ENCODE measurements at places on chromosomes 3 and 15.
A peak's percentile ranks its signal among the peaks of the same experiment; 100 is the strongest.

GRCh38 chr3:123688241-123688747 lies 103.4 kb upstream of the HACD2 start:
- DNase-seq: peak; percentile 35

DNA sequence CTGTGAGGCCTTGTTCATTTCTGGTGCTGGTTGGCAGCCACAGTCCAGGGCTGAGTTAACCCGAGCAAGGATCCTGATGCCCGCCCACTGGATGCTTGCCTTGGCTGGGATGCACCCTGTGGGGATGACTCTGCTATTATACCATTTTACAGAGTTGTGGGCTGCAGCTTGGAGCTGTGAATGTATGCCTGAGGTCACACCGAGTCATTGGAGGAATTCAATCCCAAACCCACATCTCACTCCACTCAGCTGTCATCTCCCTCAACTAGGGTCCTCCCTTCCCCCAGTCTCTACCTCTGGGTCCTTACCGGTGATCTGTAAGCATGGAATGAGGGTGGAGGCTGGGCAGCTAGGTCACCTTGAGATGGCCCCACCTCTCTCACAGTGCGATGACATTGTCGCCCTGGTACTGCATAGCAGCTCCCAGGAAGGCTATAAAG lies 22.1 kb downstream of the MAPKAPK3 start:
- no peak for DNase-seq

GRCh38 chr15:84982301-84982920 lies 755 bp downstream of the PDE8A start:
- no peak for DNase-seq

GRCh38 chr3:159911664-159912037 lies 77.0 kb upstream of the IL12A start:
- no peak for DNase-seq

DNA sequence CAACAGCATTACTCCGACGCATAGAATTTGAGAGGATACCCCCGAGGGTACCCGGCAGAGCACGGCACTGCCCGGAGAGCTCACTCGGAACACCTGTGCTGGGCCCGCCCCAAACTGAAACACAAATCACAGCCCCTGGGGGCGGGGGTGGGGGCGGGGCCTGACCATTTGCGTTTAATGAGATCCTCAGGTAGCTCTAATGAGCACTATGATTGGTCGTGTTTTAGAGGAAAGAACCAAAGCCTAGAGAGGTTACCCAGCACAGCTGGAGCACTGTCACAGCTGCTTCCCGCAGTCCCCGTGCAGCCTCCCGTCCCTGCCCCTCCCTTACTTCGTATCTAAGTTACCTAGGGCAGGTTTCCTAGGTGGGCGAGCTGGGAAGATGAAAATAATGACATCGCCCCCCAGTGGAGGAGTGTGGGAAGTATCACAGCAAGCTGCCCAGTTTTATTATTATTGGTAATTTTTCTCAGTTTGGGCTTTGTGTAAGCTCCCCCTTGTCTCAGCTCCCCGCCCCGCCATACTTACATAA lies 187.1 kb downstream of the PDE8A start:
- DNase-seq: no peak

DNA sequence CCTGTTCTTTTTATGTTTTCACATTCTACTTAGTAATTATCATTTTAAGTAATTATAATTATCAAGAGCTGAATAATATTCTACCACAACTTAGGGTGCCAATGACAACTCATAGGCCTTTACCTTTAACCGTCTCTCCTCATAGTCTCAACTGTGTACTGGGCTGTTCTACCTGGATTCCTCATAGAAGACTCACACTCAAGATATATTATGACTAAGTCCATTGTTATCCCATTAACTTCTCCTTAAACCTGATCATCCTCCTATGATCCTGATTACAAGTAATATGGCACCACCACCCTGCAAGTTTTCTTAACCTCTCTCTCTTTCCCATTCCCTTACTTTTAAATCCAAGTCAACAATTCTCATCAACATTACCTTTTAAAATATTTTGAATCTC lies 285.9 kb upstream of the VEPH1 start:
- no peak for DNase-seq

- no peak for DNase-seq
These were observed 103.2 kb downstream of the EPHB1 start for GRCh38 chr3:134898181-134898754.

DNA sequence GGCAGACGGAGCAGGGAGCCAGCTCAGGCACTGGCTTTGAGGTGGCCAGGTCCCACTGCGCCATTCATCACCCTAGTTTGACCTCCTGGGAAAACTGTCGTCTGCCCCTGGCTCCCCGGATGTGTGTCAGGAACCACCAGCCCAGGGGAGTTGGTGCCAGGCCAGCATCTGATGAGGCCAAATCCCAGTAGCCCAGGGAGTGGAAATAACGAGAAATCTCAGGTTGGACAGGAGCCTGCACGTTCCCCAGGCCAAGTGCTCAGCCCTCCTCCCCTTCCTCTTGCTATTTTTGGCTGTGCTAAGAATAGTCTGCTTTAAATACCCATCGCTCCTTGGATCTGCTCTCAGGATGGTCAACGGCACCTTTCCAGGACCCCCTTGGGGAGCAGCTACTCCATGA lies 93.1 kb upstream of the RPL32 start:
- DNase-seq: no peak

DNA sequence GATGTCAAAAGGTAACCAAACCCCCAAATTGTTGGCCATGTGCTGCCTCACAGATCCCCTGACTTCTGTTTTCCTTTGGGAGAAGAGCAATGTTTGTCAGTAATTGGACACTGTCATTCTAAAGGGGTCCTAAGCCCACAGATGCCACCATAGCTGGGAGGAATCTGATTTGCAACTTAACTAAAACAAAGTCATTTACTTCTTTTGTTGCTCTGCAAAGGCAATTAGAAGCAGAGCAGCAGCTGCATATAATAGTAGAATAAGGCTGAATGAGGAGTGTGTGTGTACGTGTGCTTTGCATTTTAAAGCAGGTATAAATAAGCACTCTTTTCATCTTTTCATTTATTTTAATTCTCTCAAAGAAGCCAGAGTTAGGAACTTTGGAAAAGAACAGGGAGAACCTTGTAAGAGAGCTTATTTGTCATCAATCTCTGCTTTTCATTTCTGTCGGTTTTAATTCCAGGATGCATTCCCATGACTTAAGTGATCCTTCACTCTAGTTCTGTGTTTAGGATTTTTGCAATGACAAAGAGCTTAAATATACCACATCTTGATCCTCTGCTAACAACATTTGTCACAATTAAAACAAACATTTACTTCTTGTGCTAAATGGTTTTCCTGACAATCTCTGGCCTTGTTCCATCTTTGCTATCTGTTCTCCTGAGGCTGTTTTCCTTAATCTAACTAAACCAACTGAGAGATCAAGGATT lies 530.2 kb upstream of the CBLB start:
- no peak for DNase-seq

- no peak for DNase-seq
These were observed 468.8 kb upstream of the GRM7 start for GRCh38 chr3:6392123-6392522.

GRCh38 chr15:29207758-29208108 lies 61.9 kb downstream of the NSMCE3 start:
- no peak for DNase-seq

GRCh38 chr15:58611731-58612676 lies 137.5 kb downstream of the ADAM10 start:
- DNase-seq: no peak

DNA sequence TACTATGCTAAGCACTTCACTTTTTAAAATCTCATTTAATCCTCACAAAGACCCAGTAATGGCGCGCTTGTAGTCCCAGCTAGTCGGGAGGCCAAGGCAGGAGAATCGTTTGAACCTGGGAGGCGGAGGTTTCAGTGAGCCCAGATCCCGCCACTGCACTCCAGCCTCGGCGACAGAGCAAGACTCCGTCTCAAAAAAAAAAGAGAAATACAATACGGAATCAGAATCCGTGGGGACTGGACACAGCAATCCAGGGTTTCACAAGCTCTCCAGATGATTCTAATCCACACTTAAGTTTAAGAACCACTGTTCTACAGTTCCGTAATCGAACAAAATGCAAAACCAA lies 426 bp upstream of the SUMF1 start:
- DNase-seq: no peak

GRCh38 chr3:151109286-151109800 lies 23.9 kb downstream of the MED12L start:
- no peak for DNase-seq

GRCh38 chr15:65979316-65979715 lies 110.0 kb downstream of the RAB11A start:
- no peak for DNase-seq

- no peak for DNase-seq
These were observed 18.0 kb upstream of the ZXDC start for GRCh38 chr3:126493739-126494138.

DNA sequence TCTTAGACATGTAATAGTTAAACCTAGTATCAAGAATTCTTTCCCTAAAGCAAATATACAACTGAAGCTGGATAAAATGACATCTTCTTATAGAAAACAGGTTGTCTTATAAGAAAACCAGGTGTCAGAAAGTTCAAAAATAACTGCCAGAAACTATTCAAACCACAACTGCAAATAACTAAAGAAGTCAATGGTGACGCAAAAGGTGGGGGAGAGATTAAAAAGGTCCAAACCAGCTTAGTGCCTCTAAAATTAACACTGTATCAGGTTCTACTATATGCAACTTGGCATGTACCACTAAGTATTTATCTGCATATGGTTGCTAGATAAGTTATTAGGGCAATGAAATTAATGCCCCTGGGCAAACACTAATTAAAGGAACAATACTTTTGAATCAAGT lies 136.8 kb downstream of the TBL1XR1 start:
- no peak for DNase-seq

DNA sequence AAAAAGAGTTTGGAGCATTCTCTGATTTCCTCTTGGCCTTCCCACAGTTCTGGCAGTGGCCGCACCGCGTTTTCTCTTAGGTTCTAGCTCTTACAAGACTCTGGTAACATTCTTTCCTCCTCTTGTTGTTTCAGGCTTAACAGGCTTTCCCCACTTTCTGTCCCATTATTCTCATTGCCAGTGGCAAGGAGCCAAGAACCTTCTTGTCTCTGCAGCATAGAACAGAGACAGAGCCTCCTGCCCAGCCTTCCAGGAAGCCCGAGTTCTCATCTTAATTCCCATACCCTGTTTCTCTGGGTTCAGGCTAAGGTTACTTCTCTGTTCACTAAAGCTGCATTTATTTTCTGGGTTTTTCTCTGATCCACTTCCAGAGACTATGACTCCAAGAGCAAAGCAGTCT lies 61.1 kb downstream of the DUT start:
- no peak for DNase-seq

GRCh38 chr3:69033470-69033869 lies 18.7 kb downstream of the TMF1 start:
- DNase-seq: no peak

- no peak for DNase-seq
These were observed 3.1 kb upstream of the ABTB1 start for GRCh38 chr3:127669541-127670228.

- DNase-seq: no peak
These were observed 580.5 kb downstream of the OTOL1 start for GRCh38 chr3:162077108-162077507.

- no peak for DNase-seq
These were observed 11.6 kb upstream of the SPSB4 start for GRCh38 chr3:141039589-141039988.

- no peak for DNase-seq
These were observed 35.6 kb downstream of the APBA2 start for GRCh38 chr15:28921336-28921735.

DNA sequence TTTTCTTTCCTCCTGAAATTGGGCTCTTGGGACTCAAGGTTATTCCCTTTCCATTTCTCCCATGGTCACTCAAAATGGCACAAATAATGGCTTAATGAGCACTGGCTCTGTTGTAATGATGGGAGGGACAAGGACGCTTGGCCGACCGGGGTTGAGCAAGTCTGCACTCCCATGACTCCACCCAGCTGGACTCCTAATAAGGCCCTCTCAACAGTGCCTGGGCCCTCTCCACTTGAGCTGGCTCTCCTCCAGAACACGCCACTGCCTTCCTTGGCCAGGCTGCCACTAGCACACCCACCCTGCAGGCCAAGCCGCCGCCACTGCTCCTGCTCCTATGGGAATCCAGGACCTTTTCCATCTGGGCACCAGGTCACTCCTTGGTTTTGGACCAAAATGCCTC lies 42.3 kb downstream of the ADCY5 start:
- DNase-seq: no peak

DNA sequence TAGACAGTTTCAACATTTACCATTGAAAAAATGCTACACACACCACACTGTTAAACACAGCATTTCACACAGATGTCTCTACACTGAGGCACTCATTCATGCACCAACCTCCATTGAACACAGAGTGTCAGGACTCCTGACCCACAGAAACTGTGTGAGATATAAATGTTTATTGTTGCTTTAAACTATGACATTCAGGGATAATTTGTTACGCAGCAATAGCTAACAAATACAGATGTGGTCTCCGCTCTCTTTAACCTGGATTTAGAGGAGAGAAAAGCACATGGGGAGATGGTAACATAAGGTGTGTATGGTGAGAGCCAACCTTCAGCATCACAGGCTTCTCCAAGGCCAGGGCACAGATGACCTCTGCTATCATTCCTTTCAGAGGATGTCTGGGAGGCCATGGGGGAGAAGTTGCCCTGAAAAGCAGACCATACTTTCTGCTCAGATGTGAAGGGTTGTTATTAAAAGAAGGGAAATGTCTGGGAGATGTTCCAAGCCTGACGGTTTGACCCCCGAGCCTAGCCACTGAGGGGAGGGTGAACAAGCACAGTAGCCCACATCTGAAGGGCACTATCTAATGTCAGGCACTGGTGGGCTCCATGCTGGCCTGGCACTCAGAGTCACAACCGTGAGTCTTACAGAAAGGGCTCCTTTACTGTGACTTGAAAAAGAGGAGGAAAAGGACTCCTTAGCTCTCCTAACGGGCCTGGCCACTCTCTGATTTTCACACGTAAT lies 284.5 kb upstream of the TLE3 start:
- no peak for DNase-seq

Measured in GOT3 (cell line).